Neural progenitor cell (in vitro differentiated cells): ENCODE measurements at places on chromosomes 6 and 20.
A peak's percentile ranks its signal among the peaks of the same experiment; 100 is the strongest.

GRCh38 chr6:5279891-5280338, 18.6 kb downstream of the FARS2 start:
- DNase-seq: no peak

GRCh38 chr6:122621638-122622037, 11.4 kb downstream of the PKIB start:
- DNase-seq: no peak

DNA sequence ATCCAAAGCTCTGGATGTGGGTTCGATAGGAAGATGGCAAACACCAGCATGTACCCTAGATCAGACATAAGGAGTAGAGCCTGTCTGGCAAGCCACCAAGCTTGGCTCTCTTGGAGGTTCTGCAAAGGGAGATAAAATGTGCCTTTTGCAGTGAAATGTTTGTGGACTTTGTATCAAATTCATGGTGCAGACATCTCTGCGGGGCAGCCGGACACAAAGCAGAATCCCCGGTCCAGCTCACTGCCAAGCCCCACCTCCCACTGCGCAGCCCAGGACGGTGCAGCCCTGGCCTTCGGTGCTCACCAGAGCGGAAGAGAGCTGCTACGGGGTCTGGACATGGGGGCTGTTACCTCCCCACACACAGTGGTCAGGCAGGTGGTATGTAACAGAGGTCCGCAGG, 333.6 kb upstream of the JARID2 start:
- DNase-seq: no peak

DNA sequence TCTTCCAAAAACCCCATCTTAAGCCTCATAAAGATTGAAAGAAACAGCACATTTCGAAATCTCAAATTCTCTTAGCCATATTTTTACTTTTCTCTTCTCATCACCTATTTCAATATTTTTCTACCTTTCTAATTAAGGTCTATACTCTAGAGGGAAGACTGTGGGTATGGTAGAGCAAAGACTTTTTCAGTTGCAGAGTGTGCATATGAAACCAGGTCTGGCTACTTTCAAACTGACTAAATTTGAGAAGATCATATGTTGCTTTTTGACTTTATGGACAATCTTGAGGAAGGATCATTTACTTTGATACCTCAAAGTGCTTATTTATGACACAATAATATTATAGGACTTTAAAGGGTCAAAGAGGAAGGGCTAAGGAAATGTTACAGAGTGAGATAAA, 20.7 kb downstream of the FILIP1 start:
- no peak for DNase-seq

GRCh38 chr20:18802012-18802634, 11.5 kb upstream of the SCP2D1 start:
- no peak for DNase-seq

GRCh38 chr20:22577515-22578220, 6.7 kb downstream of the FOXA2 start:
- DNase-seq: peak; percentile 75

- no peak for DNase-seq
These were observed 41.7 kb downstream of the ARFGEF2 start for GRCh38 chr20:48962976-48963771.

DNA sequence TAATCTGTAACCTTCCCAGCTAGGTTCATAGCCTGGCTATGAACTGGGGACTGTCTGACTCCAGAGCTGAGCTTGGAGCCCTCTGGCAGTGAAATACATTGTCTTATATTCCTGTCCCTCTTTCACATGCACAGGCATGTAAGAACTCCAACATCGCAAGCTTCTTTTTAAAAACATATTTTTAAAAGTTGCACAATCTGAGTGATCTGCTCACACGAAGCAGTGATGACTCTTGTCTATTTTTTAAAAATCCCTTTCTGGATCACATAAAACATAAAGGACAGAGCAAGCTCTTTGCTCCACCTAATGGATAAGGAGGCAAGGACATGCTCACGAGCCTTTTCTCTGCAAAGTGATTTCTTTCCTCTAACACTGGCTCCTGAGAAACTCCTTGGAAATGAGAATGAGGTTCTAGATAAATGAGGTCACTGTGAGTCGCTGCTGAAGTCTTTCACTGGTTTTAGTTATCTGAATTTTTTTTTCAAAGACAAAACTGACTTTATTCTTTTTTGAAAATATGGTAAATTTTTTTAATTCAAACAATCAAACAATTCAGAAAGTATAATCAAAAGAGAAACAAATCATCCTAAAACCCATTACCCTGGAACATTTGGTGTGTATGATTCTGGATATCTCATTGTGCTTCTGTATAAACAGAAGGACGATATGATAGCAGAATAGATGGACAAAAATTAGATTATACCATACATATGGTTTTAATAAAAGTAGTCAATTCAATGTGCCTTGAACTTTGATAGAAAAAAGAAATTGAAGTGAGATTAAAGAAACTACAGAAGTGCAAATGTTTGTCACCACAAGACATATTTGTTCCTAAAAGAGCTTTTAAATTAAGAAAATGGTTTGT, 30.8 kb downstream of the IL20RA start:
- DNase-seq: peak; percentile 44

DNA sequence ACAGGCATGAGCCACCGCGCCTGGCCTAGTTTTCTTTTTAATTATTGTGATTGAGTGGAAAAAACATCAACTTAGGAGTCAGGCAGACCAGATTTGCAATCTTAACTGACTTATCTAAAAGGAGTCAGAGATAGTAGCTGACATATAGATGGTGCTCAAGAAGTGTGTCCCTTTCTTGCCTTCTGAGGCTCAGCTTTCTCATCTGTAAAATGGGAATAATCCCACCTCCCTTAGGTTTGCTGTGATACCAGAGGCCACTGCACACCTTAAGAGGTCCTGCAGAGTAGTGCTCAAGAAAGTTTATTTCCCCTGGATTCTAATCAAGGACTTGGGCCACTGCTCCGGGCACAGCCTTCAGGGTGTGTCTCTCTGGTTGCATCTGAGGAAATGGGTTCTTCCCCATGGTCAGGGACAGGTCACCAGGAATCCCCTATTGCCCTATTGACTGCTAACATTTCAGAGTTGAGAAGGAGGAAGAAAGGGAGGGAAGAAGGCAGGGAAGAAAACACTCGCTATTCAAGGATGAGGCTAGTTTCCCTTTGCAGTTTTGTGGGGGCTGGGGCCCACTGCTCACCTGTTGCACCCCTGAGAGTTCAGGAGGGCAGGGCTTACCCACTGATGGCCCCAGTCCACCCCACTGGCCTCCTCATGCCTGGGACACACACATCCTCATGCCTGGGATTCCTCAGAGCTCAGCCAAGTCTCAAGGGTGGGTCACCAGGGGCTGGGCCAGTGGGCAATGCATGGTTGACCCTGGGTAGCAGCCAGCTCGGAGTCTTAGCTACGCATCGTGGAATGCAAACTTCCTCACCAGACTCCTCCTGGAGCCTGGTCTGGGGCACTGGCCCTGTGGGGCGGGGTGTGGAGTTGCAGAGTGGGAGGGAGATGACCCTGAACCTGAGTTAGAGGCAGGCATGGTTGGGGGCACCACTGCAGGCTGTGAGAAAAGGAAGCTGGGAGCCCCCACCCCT, 21.2 kb downstream of the C6orf132 start:
- no peak for DNase-seq
